ENCODE measurements at places on chromosomes 5 and 9.
A peak's percentile ranks its signal among the peaks of the same experiment; 100 is the strongest.

DNA sequence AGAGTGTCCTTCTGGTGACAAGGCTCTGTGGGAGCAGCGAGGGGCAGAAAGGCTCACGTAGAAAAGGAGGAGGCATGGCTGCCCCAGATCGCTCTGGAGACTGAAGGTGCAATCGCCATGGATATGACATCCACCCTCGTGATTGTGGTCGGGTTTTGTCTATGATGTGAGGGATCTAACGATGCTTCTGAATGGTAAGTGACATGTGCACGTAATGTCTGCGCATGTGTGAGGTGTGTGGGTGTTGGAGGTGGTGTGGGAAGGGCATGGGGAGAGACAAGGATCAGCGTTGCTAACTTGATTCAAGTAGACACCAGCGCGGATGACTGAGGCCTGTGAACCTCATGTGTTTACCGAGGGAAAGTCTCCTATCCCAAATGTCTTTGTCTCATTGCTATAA, 20.2 kb downstream of the IRX1 start:
- no peak for DNase-seq

DNA sequence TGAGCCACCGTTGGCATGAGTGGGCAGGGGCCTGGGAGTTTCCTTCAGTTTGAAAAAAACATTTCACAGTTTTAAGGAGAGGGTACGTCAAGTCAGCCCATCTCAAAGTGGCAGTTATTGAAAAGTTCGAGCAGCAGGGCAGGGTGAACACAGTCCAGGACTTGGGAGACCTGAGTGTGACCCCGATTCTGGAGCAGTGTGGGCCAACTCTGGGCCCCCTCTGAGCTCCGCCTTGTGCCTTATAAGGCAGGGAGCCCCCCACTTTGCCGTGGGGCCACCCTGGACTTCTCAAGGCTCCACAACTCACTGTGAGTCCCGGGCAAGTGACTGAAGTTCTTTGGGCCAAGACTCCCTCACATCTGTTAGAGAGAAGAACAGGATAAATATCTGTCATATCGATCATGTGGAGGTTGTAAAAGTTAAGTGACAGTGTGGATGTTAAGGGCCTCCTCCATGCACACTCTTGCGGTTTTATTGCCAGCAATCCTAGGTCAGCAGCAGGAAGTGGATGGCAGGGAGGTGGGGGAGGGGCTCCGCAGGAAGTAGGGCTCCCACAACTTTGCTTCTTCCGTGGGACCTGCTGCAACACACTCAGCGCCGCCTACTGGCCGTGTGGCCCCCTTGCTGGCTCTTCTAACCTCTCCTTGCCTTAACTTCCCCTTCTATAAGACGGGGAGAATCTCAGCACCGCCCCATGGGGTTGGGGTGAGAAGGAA, 38.4 kb downstream of the HRH2 start:
- DNase-seq, result peak; percentile 9

DNA sequence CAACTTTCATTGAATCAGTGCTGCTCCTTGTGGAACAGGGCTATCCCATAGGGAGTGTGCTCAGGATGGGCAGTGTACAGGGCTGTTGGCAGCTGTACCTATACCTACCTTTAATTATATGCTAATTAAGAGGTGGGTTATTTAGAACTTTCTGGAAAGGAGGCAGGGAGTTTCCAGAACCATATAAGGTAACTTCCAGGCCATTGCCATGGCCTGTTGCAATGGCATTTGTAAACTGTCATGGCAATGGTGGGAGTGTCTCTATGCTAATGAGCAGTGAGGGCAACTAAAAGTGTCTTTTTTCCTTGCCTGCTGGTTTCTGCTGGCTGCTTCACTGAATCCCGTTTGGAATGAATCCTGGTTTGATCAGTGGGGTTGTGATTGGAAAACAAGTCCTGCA, 2.3 kb upstream of the ARHGAP26 start:
- DNase-seq, result no peak

DNA sequence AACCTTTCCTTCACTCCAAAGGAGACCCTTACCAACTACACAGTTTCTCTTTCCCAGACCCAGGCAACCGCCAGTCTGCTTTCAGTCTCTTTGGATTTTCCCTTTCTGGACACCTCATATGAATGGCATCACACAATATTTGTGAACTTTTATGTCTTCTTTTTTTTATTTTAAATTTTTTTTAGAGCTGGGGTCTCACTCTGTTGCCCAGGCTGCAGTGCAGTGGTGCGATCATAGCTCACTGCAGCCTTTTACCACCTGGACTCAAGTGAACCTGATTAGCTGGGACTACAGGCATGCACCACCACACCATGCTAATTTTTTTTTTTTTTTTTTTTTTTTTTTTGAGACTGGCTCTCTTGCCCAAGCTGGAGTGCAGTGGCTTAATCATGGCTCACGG, 37.5 kb downstream of the UBAP1 start:
- no peak for DNase-seq

DNA sequence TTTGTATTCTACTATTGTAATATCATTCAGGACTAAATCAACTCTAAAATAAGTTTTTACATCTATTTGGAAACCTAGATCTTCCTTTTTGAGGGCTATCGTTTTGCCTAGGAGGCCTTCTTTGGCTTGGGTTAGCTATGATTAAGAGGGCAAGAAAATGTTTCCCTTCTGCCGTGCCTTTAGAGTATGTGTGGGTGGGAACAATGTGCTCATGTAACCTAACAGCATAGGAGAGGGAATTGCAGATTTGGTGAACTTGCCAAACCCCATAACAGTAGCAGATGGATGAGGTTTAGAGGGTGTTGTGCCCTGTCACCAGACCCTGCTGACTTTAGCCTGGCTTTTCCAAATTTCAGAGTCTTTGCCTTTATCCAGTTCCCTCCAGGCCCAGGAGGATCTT, 339.0 kb downstream of the ADGRV1 start:
- no peak for DNase-seq

DNA sequence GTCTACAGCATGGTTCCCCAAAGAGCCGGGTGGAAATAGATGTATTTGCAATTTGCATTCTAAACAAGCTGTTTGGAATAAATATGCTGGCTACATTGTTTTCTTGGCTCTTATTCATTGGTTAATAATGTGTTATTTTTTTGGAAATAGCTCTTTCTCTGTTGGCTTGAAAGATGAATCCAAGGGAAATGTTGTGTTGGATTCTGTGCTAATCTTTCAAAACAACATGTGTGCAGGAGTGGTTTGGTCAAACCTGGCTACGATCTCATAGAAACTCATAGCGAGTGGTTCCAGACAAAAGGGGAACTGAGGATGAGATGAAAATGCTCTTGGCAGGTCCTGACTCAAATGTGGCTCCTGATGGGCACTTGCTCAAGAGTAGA, 63.7 kb upstream of the CXCL14 start:
- DNase-seq, result no peak

DNA sequence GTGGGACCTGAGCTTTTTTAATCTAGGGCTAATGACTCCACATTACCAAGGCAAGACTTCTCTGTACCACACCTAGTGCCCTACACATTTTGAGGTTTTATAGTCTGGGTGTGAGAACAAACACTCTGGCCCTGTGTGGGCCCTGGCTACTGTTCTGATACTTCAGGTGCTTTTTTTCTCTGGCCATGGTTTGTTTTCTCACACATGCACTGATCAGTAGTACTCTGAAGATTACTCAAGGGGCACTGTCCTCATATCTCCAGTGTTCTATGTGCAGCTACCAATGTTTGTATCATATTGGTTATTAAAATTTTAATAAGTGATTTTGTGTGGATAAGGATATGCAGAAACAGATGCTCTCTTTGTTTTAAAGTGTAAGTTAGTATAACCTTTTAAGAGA, 5.9 kb upstream of the C9orf40 start:
- DNase-seq, result no peak

- peak; percentile 25 for DNase-seq
Measured at GRCh38 chr9:89701221-89701798, 96.5 kb downstream of the GADD45G start.

GRCh38 chr9:87701931-87702421, 23.9 kb upstream of the CTSL start:
- DNase-seq, result no peak

GRCh38 chr9:114059047-114059803, 18.9 kb downstream of the AMBP start:
- DNase-seq, result no peak

DNA sequence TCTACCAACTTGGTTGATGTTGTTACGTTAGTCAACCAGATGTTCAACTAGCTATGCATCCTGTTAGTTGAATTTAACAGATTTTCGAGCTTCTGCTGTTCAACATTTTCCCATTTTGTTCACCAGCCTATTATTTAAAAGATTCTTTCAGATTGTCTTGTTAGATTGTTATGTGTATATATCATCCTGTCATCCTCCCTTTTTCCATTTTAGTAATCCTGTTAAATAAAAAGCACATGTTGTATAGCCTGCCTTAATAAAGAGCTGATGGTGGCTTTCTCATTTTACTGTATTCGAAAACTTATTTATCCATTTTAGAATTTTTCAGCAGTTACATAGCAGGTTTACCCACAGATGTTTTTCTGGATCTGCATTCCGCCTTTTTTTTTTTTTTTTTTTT, 4.3 kb downstream of the TMEFF1 start:
- DNase-seq, result no peak

DNA sequence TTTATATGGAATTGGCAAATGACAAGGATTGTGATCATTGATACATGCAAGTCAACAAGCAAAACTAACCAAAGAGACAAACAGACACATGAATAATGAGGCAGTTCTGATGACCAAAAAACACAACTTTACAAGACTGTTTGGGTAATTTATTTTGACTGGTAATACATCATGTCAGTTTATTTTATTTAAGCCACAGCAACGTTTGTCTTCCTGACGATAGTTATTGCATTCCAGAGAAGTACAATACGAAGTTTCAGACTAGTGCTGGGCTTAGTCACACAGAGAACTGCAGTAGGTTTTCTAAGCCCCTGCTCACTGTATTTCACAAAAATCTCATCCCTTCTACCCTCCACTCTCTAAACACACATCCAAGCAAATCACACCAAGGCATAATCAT, 514.2 kb downstream of the RAB3C start:
- DNase-seq, result no peak

DNA sequence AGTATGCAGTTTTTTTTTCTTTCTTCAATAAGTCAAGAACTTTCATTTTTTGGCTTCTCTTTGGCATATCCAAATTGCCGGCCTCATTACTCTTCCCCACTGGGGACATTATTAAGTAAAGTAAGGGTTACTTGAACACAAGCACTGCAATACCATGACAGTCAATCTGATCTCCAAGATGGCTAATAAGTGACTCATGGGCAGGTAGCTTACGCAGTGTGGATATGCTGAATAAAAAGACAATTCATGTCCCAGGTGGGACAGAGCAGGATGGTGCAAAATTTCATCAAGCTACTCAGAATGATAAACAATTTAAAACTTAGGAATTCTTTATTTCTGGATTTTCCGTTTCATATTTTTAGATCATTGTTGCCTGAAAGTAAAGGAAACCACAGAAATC, 671.8 kb downstream of the ACTL7B start:
- no peak for DNase-seq

DNA sequence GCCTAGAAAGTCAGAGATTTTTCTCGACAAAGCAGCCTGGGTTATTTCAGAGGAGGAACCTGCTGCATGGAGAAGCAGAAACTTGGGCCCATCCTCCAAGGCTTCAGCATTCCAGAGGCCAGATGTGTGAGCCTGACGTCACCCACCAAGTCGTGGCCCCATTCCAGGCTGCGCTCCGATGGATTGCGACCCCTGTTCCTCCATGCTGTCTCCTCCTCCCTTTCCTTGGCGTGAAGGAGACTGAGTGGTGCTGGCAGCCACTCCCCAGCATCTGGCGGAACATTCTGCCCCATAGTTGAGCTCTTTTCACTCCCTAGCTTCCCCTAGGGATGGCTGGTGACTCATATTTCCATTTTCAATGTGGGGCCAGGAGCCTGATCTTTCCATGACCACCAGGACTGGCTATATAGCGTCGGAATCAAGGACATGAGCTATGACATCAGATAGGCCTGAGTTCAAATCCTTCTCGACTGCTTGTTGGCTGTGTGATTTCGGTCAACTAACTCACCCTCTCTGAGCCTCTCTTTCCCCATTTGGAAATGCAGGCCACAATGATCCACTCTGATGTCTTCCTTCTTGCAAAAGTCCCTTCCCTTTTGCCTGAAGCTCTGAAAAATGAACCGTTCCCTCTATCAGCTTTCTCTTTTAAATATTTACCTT, 24.5 kb upstream of the DUSP1 start:
- no peak for DNase-seq

- no peak for DNase-seq
Measured at GRCh38 chr5:102863764-102864560, 108.9 kb downstream of the PAM start.

GRCh38 chr9:93815135-93815534, 140.0 kb downstream of the BARX1 start:
- DNase-seq, result no peak

DNA sequence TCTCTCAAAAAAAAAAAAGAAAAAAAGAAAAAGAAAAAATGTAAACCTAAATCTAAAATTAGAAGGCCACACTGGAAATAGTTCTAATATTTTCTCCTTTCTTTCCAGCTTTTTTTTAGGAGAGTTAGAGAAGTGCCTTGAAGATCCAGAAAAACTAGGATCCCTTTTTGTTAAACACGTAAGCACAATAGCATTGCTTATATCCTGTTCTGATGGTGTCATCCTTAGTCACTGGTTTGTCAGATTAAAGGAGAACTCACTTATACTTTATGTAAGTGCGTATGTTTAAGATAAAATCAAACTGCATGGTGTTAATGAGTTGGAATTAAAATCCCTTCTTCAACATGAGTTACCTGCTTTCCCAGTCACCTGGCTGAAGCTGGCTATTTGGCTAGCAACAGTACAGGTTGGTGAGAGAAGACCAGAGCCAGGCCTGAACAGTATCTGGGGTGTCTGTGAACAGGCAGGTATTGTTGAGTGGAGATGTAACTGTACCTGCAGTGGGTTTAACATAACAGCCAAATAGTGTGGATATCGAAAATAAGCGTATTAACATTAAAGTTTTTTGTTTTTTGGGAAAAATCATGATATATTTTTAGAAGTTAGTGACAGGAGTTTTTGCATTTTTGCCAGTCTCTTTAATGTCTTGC, 104.7 kb upstream of the OTULINL start:
- DNase-seq, result no peak

- no peak for DNase-seq
Measured at GRCh38 chr5:157740229-157740610, 3.3 kb upstream of the LSM11 start.

GRCh38 chr9:6609497-6610016, 36.0 kb downstream of the GLDC start:
- no peak for DNase-seq

DNA sequence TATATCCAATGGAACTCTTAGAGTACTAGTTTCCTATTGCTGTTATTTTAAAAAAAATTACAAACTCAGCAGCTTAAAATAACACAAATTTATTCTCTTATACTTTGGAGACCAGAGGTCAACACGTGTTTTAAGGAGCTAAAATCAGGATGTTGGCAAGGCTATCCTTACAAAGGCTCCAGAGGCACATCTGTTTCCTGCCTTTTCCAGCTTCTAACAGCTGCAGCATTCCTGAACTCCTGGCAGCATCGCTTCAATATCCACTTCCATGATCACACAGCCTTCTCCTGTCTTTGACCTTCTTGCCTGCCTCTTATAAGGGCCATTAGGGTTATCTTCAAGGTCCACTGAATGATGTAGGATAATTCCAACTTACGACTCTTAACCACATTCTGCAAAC, 92.2 kb upstream of the CCNG1 start:
- DNase-seq, result no peak

GRCh38 chr5:83714810-83715209, 5.8 kb downstream of the HAPLN1 start:
- no peak for DNase-seq

Data from GM18507 (cell line).